ENCODE measurements at places on chromosomes 13 and 19.

- no peak overlapping the region for H3K4me3 ChIP-seq
- peaks cover 1% of the 10 kb centered on the region for H3K27me3 ChIP-seq
- DNase-seq: no peak
- H3K27ac ChIP-seq: no peak overlapping the region
- H3K36me3 ChIP-seq: no peaks in the 10 kb centered on the region
These were observed 1.2 kb downstream of the TNFRSF19 start for GRCh38 chr13:23571431-23571830.

- peaks cover 3% of the 10 kb centered on the region for H3K36me3 ChIP-seq
- no peak overlapping the region for H3K27ac ChIP-seq
- no peak for DNase-seq
These were observed 8.7 kb downstream of the EML2 start for GRCh38 chr19:45630463-45630862.

- H3K27me3 ChIP-seq: peaks cover 2% of the 10 kb centered on the region
- peaks cover 8% of the 10 kb centered on the region for H3K36me3 ChIP-seq
- DNase-seq: no peak
- no peak overlapping the region for H3K4me3 ChIP-seq
These were observed 9.4 kb upstream of the ZNF91 start for GRCh38 chr19:23404676-23405075.

GRCh38 chr19:54178581-54179261, 5.8 kb upstream of the TMC4 start:
- H3K27ac ChIP-seq: peak overlapping the region; percentile 94
- H3K4me1 ChIP-seq: peaks cover 6% of the 10 kb centered on the region
- DNase-seq: no peak
- peaks cover 18% of the 10 kb centered on the region for H3K27me3 ChIP-seq
- peaks cover 19% of the 10 kb centered on the region for H3K36me3 ChIP-seq

DNA sequence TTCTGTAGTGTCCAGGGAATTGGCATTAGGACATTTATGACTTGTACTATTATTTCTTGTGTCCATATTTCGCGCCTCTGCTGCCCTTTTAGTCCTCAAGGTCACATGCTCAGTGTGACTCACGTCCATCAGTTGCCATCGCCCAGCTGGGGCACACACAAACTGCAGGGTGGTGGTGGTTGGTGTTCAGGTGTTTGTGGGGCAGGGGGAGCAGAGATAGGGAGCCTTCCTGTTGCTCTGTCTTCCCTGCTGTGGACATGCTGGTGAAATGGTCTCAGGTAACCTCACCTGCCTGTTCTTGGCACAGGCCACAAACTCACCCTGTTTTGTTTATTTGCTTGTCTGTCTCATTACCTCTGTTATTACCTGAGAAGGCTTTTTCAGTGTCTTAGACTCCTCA, 22.4 kb downstream of the PRR12 start:
- H3K36me3 ChIP-seq: peaks cover 40% of the 10 kb centered on the region
- DNase-seq: no peak
- peaks cover 6% of the 10 kb centered on the region for H3K27me3 ChIP-seq
- no peaks in the 10 kb centered on the region for H3K4me1 ChIP-seq

Data from endothelial cell (in vitro differentiated cells).